ENCODE measurements at places on chromosomes 3 and 15.

- no peak for DNase-seq
Observed at GRCh38 chr3:104745313-104745712, 621.4 kb upstream of the ALCAM start.

- no peak for DNase-seq
Observed at GRCh38 chr3:40229963-40230362, 79.5 kb upstream of the EIF1B start.

DNA sequence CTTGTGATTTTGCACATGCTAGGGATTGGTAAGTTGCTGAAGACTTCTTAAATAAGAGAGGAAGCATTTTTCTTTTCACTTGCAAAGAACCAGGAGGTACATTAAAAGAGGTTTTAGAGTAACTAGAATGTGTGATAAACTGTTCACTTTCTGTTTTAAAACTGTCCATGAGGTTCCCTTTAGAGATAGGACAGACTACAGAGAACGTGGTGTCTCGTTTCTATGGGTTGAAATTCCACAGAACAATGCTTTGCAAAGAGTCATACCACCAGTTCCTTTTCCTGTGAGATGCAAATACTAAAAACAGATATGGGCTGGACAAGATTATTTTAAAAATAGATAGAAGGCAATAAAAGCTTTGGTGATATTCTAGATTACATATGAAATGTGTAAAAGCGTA, 372.8 kb downstream of the TIGIT start:
- DNase-seq = no peak

GRCh38 chr3:56612146-56612545, 55.2 kb downstream of the CCDC66 start:
- DNase-seq = no peak

DNA sequence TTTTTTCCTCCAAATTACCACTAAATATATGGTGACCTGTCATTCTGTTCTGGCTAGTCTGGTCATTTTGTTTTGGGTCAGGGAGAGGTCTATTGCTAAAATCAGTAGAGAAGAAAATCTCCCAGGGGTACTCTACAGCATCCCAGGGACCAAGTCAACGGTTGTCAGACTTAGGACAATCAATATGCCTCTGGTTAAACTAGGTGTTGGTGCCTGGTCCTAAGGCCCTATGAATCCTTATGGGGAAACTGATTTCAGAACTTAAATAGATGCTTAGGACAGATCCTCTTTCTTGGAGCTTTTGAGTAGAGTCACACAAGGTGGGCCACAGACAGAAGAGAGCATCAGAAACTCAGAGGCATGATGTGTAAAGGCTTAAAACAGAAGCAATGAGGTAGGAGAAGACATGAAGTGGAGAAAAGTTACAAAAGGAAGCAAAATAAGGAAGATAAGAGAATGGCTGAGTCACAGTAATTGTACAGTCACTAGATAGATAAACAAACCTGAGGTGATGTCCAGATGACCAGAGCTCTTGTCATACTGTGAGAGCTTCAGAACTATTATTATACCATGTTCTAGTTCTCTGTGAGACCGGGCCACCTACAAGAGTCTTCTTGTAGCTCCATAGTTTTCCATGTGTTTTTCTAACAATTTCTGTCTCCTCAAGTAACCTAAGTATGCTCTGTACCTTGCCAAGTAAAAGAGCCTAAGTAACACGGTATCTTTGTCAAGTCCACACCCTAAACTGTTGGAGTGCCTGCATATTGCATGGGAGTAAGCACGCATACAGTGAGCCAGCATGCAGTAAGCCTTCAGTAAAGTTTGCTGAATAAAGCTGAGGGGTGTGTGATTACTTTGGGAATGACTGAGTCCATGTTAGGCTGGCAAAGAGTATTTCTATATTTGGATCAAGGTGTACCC, 44.6 kb upstream of the LEKR1 start:
- DNase-seq = no peak

DNA sequence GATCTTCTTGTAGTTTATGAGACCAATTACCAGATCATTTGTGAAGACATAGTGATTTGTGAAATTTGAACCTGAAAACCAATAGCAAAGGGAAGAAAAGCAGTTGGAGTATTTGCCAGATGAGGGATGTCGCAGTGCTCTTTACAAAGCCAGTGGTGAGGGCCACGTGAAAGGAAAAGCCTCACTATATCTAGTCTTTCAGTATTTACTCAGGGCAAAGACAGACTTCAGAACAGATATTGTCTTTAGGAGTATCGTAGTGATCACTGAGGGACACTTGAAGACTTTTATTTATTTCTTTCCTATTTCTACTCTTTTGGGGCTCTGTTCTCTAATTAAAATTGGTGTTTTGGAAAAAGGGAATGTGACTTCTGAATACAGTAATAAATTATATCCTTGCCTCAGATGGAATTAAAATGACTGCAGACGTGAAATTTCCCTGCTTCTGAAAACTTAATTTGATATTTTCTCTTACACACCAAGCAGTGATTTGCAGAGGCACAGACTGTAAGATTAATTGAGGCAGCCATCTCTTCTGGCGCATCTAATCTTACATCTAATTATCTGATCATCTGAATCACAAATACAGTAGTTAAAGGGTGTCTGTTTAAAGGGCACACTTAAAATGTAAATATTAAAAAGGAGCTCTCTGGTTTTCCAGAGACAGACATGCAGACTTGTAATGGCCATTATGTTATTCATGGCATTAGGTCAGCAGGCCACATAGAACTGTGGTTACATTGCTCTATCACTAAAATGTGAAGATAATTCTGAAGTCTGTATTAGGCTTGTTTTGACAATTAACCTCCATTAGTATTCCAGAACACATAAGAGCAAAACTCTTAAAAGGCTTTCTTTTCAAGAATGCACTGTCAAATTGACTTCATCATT, 193.0 kb upstream of the GOLIM4 start:
- DNase-seq = no peak

GRCh38 chr3:184567946-184568559, 6.5 kb downstream of the EPHB3 start:
- DNase-seq = no peak

DNA sequence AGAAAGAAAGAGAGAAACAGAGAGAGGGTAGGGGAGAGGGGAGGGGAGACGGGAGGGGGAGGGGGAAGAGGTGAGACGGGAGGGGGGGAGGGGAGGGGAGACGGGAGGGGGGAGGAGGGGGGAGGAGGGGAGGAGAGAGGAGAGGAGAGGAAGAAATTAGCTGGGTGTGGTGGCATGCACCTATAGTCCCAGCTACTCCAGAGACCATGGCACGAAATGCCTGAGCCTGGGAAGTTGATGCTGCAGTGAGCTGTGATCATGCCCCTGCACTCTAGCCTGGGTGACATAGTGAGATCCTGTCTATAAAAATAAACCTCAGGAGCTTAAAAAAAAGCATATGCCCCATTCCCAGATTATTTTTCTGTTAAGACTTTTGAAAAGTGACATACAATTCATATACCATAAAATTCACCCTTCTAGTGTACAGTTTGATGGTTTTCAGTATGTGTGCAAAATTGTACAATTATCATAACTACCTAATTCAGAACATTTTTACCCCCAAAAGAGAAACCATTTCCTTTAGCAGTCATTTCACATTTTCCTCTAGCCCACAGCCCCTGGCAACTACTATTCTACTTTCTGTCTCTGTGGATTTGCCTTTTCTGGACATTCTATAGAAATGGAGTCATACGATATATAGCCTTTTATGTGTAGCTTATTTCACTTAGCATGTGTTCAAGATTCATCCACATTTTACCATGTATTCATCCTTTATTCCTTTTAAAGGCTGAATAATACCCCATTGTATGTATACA, 699.6 kb downstream of the FHIT start:
- no peak for DNase-seq

DNA sequence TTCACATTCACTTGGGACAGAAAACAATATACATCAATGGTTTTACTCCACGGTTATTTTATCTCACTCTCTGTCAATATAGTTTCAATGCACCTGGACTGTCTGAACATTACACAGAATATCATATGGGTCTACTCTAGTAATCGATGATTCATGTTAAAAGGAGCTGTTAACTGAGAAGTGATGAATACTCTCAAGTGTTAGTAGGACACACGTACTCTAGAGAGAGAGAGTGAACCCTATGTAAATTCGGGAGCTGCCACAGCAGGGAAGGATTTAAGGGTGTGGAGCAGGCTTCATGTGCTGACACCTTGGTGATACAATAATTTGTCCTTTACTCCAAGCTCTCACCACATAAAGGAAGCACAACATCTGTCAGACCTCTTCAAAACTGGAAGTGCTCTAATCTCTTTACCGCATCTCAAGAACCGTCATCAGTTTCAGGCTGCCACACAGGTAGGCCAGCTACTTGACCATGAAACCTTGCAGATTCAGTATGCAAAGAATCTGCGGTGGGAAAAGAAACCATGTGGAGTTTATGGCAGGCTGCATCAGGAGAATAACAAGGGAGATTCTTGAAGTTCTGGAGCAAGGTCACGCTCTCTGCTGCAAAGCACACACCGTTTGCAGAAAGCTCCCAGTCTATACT, 199.2 kb upstream of the TMC3 start:
- DNase-seq = no peak

- no peak for DNase-seq
Observed at GRCh38 chr15:83775738-83776137, 121.8 kb downstream of the ADAMTSL3 start.
